ENCODE measurements at places on chromosomes 5 and 9.

DNA sequence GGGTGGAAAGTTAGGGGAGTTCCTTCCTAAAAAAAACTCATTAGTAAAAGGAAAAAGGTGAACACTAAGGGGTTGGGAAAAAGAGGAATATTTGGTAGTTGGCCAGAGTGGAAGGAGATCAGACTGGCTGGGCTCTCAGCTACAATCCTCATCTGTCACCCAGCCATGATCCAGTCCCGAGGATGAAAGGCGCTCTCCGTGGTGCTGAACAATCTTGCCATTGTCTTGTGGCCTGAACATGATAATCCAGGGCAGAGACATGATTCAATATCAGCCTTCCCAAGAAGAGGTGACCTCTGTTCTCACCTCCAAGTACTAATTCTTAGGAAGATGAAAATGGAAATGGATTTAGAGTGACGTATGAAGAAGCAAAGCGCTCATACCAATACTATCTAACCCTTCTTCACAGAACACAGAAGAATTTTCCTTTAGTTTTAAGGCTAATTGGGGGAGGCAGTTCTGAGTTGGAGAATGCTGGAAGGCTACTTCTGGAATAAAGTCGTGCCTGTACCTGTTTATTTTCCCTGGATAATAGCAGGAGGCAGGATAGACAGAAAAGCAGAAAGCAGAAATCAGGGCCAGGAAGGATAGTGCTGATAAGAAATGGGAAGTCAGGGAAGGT lies 36.6 kb upstream of the MYORG start:
- peak; percentile 17 for DNase-seq

- peak; percentile 23 for DNase-seq
These were observed 92.9 kb upstream of the GRHPR start for GRCh38 chr9:37329576-37329975.

DNA sequence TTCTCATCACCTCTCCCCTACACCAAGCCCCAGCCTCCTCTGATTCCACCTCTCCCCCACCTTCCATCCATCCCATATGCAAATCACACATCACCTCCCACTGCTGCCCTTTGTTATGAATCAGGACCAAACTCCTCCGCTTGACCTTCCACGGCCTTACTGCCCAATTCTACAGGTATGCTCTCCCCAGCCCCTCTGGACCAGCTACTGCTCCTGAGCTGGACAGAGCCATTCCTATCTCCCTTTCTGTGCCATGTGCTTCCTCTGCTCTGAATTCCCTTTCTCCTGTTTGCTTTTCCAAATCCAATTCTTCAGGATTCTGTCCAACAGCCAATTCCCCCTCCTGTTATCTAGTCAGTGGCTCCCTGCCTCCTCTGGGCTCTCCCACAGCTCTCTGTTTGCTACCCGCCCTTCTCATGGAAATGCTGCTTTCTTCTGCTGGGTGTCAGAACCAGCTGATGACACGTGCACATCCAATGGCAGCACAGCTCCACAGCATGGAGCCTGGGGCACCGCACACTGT lies 8.3 kb downstream of the FABP6 start:
- DNase-seq, result no peak

DNA sequence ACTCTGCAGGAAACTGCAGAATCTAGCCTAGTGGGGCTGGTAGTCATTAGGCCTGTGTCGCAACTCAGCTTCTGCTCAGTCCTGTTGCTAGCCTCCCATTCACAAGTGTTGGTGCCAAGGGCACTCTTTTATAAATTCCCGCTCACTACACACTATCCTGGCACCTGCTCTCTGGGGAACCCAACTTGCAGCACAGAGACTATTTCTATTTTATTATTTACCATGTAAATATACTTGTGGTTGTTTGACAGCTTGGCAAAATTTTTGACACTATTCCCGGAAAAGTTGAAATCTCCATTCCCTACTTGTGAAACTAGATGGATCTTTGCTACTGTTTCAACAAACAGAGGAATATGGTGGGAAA lies 20.4 kb upstream of the SMC2 start:
- DNase-seq, result no peak

- DNase-seq, result no peak
These were observed 4.3 kb downstream of the MTRR start for GRCh38 chr5:7873216-7873615.

DNA sequence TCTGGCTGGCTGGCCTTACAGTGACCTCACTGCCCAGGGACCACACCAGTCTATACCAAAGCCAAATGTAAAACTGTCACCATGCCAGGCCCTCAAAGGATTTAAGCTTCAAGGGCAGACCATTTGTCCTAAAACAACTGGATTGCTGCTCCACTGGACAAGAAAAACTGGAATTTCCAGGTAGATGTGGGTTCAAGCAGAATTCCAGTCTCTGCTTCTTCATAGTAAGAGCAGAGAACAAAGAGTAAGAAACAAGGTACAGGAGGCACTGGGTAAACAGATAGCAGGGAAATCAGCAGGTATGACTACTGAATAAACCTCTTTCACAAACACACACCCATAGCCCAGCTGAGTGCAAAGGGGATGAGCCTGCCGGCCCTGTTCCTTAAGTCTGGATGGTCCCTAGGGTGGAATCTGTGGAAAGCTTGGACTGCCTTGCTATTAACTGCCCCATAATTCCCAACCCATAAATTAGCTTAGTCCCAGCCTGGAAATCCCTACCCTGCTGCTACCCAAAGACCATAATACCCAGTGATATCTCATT lies 5.5 kb downstream of the B4GALT1 start:
- no peak for DNase-seq

- DNase-seq, result no peak
These were observed 24.8 kb downstream of the GKAP1 start for GRCh38 chr9:83792746-83793145.

- peak; percentile 40 for DNase-seq
These were observed 13.7 kb upstream of the DAB2IP start for GRCh38 chr9:121637713-121638220.

GRCh38 chr5:160542281-160542680 lies 120.6 kb downstream of the PTTG1 start:
- no peak for DNase-seq

- no peak for DNase-seq
These were observed 53.1 kb upstream of the DAB2IP start for GRCh38 chr9:121598167-121598964.

All from SW480 (cell line).